Stimulated activated CD4-positive, alpha-beta T cell treated with anti-CD3 and anti-CD28 coated beads, Interleukin-15, amount 100 ng/mL, for 1 hour (primary cell): ENCODE measurements at places on chromosomes 7 and 10.

GRCh38 chr7:117839507-117839906 lies 33.7 kb downstream of the CTTNBP2 start:
- DNase-seq: no peak

GRCh38 chr7:75915416-75916156 lies 631 bp downstream of the POR start:
- DNase-seq: no peak

- DNase-seq: no peak
Measured at GRCh38 chr10:132370426-132371340, 26.3 kb upstream of the PWWP2B start.

DNA sequence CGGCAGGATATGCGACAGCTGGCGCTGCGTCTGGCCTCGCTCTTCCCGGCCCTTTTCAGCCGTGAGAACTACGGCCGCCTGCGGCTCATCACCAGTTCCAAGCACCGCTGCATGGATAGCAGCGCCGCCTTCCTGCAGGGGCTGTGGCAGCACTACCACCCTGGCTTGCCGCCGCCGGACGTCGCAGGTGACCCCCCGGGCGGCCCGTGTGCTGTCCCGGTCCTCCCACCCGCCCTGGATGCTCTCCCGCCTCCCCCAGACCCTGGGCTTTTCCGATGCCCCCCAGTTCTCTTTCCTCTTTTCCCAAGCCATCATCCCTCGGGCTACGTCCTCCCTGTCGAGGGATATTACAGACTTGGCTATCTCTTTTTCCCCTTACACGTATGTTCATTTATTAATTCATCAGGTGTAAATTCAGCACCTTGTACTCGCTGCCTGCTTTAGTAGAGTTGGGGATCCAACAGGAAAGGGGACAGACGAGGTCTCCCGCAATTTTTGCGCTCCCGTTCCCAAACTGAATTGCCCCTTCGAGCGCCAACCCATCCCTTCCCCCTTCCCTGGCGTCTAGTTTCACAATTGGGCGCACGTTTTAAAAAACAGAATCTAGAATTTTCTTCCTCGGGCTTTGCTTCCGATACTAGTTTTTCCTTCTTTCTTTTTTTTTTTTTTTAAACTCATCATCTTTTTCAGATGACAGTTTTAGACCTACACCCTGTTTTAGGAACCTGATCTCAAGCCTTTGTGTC lies 846 bp downstream of the MINPP1 start:
- DNase-seq: peak; percentile 12

- DNase-seq: no peak
Measured at GRCh38 chr10:44962870-44963738, 3.5 kb downstream of the RASSF4 start.

DNA sequence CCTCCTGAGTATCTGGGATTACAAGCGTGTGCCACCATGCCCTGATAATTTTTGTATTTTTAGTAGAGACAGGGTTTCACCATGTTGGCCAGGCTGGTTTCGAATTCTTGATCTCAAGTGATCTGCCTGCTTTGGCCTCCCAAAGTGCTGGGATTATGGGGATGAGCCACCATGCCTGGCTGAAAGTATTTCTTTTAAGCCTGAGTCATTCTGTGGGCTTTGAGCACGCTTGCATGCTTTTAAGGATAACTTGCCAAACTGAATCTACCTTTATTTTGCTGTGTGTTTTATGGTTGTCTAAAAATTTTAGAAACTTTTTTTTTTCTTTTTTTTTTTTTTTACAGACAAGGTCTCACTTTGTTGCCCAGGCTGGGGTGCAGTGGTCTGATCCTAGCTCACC lies 33.2 kb downstream of the CNNM2 start:
- no peak for DNase-seq

- DNase-seq: no peak
Measured at GRCh38 chr10:7969623-7970022, 84.9 kb upstream of the GATA3 start.

GRCh38 chr7:154996756-154997155 lies 6.2 kb downstream of the PAXIP1 start:
- DNase-seq: no peak
